ENCODE measurements at places on chromosomes 5 and 9. TPM values are rescaled to one million over a fixed set of nuclear protein-coding genes. Genes with fewer than 3 reads are reported as not detected.

The CKS2 gene
- total RNA-seq: 24.1 TPM

The FOXD1 gene
- total RNA-seq: not detected

The WNT8A gene
- total RNA-seq: not detected

DNA sequence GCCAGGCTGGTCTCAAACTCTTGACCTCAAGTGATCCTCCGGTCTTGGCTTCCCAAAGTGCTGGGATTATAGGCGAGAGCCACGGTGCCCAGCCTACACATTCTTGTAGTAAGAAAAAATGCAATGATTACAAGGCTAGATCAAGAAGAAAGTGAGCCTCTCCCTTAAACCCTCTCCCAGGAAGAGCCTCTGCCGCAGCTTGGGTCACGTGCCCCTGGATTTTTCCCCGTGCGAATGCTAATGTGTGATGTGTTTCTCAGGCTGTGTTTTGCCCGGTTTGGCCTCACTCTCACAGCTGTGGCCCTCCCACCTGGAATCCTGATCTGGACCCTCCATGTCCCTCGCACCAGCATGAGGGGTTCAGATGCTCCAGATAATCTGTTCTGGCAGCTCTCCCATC is 6.9 kb downstream of the PLPP7 start:
- DNase-seq: no peak

DNA sequence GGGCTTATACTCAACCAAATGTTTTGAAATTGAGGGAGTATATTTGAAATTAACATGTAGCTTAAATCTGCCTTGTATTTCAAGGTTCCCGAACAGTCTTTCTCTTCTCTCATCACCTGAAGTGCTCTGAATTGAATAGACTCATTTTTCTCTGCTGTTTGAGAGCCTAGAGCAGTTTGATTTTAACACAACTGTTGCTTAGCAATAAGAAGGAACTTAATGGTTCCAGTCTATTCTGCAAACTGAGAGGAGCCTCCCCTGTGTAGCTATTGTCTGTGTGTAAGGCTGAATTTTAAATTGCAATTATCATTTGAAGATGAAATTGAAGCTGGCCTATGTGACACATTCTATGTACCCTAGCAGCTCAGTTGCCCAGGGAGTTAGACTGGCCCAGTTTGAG is 87.1 kb upstream of the CKMT2 start:
- no peak for DNase-seq

DNA sequence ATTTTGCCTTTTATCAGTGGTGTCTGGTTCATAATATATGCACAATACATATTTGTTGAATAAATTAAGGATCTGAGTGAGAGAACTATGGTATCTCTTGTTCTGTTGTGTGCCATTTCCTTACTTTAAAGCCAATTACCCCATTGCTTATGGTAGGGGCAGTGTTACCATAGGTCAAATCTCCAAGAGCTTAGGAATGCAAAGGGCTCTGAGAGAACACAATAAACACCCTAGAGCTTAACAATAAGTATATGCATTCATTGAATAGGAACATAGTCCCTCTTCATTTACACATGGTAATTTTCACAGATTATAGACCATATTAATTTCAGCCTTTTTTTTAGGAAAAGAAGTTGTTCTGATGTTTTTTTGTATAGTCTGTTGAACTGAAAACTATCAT is 112.2 kb downstream of the MCTP1 start:
- DNase-seq: no peak

DNA sequence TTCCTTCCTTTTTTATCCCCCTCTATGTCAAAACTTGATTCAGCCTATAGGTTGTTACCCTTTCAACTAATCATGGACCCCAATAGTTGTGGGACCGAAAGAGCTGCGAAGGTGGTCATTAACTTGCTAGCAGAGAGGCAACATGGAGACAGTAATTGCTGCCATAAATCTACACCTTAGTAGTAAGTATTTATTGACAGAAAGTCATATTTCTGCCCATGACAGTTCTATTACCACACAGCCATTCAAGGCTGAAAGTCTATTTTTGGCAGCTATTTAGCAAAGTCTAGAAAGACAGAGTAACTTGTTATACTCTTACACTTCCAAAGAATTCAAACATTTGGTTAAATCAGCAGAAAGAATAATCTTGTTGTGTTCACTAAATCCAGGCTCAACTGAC is 236.2 kb downstream of the PRELID2 start:
- no peak for DNase-seq

DNA sequence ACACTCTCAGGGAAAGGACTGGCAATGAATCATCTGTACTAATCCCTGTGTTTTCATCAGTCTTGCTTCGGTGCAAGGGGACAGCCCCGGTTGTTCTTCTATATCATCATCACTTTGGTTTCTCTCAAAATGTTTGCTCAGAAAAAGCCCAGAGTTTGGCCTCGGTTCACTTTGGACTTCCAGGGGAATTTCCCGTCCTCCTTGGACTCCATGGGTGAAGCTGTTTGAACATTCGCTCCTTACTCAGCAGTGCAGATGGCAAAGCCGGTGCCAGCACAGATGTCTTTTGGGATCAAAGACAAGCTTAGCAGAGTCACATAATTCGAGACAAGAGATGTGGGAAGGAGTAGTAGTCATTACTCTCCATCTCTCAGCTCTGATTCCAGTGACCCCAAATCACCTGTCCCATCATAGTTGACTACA is 69.8 kb upstream of the TNFSF8 start:
- no peak for DNase-seq

DNA sequence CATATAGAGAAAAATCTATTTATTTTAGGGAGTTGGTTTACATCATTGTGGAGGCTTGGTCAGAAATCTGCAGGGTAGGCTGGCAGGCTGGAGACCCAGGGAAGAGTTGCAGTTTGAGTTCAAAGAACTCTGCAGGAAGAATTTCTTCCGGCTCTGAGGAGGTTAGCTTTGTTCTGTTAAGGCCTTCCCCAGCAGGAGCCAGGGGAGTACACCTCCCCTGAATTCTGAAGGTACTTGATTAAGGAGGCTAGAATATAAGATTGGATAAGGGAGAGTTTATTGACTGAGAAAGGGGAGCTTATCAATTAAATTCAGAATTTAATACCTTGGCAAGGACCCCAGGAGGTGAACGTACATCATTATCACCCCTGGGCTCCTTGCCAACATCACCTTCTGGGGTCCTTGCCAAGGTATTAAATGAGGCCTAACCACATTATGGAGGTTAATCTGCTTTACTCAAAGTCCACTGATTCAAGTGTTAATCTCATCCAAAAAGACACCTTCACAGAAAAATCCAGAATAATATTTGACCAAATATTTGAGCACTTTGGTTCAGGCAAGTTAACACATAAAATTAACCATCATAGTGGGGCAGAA is 351.7 kb downstream of the CWC27 start:
- DNase-seq: no peak

DNA sequence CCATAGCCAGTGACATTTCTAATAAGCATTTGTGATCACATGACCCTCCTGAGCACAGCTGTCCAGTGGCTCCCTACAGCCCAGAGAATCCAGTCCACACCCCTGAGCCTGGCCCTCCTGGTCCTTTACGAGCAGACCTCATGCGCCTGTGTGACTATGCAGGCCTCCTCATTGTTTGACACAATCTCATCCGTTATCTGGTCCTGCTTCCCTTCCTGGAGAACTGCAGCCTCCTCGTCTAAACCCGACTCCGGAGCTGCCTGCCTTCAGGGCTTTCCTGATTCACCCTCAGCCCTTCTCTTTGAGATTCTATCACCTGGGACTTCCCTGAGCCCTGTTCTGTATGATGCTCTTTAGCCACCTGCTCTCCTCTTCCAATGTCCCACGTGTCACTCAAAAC is 79.7 kb downstream of the GPR21 start:
- DNase-seq: no peak

DNA sequence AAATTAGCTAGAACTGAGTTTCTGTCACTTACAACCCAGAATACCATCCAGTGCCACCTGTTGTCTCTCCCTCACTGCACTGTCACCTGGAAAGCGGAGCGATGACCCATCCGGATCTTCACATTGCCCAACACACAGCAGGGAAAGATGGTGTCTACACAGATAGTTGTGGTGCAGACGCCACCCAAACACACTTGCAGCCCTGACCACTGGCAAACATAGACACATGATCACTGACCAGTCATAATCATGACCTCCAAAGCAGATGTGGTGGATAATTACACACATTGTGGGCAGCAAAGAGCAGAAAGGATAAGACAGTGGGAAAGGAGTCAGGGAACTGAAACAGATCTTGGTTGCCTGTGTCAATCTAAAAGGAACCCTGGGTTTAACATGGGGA is 64.7 kb downstream of the GABBR2 start:
- DNase-seq: no peak

GRCh38 chr5:594226-594860 is 17.8 kb upstream of the CEP72 start:
- DNase-seq: peak; percentile 4

DNA sequence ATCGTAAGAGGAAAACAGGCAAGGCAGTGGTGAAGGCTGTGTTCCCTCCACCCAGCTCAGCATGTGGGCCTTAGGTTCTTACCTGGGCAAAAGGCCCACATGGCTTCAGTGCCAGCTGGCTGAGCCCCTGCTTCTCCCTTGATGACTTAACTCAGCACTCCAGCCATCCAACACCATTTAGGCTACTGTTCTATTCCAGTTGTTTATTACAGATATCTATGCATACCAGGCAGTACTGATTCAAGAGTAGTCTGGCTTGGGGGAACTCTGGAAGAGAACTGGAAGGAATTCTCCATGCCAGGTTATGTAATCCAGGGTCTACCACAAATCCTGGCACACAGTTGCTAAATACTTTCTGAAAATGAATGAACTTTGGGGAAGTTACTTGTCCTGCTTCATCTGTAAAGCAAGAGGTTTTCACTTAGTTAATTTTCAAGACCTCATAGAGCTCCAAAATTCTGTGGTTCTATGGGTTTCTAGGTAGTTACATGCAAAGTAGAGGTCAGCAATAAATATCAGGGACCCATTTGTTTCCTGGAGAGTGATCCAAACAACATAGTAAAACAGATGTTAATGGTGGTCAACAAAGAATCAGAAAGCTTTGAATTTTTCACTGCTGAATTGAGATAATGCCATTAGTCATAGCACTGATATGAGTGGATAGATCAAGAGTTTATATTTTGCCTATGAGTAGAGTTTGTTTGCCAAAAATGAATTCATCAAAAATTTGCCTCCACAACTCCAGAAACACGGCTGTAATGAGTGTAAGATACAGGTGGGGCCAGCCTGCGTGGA is 88.2 kb upstream of the OSMR start:
- DNase-seq: no peak

DNA sequence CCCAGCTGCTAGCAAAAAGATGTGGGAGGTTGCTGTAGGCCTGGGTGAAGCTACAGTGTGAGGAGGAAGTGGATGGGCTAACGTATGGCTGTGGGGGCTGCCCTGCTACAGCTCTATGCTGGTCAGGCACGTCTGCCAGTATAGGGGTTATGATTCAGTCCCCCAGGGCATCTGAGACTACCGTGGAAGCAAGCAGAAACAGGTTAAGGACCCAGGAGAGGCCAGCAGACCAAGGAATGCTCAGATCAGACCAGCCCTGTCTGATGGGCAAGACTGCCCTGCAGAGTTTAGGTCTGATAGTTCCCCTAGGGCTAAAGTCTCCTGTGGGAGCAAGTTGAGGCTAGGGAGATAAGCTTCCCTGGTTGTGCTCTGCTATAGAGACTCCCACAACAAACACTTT is 416.1 kb upstream of the CTNND2 start:
- DNase-seq: no peak

DNA sequence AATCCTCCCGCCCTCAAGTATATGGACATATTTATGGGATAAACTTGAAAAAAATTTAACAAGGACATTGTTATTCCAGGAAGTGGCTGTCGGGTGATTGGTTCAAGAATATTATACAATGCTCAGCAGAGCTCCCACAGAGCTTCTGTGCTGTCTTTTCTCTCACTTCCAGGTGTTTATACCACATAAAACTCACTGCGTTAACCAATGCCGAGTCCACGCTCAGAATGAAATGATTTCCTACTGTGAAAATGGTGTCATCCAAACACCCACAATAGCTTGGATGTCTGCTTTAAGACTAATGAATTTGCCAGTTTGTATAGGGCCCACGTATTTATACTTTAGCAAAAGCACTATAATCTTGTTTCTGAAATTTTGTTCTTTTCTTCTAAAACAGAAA is 368.2 kb downstream of the NDUFS4 start:
- no peak for DNase-seq
